ENCODE measurements at places on chromosomes 1 and 21.

DNA sequence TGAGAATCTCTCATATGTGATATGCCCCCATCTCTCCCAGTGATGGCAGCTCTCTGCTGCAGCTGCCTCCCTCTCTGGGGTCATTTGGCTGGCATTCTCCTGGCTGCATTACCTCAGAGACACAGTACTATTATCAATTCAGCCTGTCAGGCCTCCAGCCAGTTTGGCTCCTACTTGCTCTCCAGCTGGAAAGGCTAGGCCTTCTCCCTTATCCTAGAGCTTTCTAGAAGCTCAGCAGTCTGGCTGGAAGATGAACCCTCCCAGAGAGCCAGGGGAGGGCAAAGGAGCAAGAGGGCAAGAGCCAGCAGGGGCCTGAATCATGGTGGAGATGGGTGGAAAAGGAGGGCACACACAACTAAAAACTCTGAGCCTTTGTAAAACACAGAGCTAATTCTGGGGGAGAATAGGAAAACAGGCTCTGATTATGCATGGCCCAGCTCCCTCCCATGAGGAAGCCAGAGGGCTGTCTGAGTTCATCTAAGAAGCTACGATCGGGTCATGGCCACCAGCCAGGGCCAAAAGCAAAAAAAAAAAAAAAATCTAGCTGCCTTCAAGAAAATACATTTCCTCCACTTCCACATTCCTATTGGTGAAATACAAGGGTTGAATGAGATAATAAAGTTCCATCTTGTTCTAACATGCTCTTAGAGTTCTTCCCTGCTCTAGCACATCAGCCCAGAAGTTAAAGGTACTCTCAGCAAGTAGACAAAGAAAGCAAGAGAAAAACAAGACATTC, 8.8 kb downstream of the LAMB3 start:
- no peak for DNase-seq

DNA sequence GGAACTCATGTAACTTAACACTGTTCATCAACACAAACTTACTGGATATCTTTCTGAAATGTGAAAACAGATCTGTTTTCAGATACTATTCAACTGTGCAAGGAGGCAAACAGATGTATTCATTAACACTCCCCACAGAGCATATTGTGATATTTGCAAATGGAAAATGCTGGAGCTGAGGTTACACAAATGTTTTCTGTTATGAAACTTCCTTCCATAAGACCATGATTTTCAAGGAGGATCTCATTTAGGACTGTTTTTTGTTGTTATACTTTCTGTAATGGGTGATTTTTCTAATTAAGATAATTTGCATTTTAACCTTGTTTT, 56.1 kb downstream of the GABPA start:
- DNase-seq = no peak

GRCh38 chr21:45324489-45325205, 37.0 kb upstream of the POFUT2 start:
- DNase-seq = no peak

GRCh38 chr1:61230523-61230922, 148.2 kb downstream of the NFIA start:
- DNase-seq = no peak

DNA sequence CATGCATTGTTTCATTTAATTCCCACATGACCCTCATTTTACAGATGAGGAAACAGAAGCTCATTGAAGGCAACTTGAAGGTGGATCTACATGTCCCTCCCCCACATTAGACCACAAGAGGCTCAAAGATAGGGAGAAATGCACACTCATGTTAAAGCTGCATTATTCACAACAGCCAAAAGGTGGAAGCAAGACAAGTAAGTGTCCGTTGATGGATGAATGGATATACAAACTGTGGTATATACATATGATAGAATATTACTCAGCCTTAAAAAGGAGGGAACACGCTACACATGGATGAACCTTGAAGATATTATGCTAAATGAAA, 149.7 kb upstream of the JUN start:
- no peak for DNase-seq

DNA sequence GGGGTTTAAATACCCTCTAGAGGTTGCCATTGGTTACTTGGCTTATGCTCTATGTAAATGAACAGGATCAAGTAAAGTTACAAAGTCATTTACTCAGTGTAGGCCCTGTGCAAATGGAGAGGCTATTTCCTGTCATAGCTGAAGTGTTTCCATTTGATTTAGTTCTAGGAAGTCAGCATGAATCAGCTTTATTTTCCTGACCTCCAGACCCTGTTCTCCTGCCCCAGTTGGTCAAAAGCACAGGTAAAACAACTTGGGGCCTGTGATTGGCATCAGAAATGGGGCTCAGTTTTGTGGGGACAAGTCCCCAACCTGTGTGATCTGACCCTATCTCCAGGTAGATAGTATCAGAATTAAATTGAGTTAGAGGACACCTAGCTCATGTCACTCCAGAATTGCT, 239.9 kb downstream of the HHAT start:
- DNase-seq = no peak

DNA sequence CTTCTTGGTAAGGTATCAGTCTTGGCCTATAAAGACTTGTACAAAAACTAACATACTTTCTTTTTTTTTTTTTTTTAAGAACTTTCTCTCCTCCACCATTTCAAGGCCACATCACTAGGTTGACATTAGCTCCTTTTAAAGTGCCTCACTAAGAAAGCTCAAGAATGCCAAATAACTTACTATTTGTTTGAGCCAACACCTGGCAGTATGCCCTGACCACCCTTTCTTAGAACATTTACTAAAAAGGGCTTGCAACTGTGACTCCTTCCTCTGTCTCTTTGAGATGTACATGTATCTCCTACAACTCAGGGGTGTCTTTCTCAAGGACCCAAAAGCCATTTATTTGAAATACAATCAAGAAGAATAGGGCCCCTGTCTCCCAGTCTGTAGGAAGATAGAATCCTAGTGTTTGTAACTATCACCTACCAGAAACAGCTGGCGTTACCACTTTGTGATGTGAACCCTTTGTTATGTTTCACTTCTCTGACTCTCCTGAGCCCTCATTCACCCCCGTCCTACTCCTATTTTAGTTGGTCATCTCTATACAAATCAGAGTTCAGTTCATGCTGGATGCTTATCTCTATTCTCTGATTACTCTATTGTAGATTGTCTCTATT, 12.2 kb upstream of the SAMD13 start:
- no peak for DNase-seq

- DNase-seq = peak; percentile 76
These were observed 17.1 kb downstream of the RGL1 start for GRCh38 chr1:183821889-183822611.

GRCh38 chr1:84269306-84269705, 32.2 kb upstream of the SAMD13 start:
- DNase-seq = no peak

GRCh38 chr1:168767894-168768584, 39.0 kb upstream of the DPT start:
- no peak for DNase-seq

GRCh38 chr1:43454270-43455011, 710 bp upstream of the HYI start:
- DNase-seq = peak; percentile 42

DNA sequence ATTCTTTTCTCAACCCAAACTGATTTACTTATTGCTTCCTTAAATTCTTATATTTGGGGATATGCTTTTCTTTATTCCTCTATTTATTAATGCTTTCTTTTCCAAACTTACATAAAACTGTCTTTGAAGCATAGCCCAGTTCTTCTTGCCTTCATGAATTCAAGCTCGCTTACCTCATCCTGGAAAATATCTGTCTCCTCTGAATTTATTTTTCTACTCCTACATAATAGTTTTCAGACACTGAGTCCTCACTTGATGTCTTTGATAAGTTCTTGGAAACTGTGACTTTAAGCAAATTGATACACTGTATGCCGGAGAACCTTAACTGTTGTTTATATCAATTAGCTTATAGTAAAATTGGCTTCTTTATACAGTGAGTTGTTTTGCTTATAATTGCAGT, 93.8 kb downstream of the ZFYVE9 start:
- no peak for DNase-seq

DNA sequence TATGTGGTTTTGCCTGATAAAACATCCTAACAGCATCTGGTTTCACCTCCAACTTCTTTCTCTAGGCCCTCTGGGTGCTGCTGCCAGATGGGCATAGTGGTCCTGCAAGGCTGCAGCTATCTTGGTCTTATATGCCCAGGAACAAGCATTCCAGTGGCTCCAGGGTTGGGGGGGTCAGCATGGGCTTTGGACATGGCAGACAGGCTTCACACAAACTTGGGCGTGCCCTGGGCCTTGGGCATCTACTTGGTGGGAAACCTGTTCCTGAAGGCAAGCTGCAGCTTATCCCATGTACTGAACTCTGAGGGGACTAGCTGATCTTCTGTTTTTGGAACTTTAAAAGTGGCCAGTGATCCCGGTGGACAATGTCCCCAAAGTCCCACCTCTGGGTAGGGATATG, 54.9 kb upstream of the ZNF678 start:
- no peak for DNase-seq

- no peak for DNase-seq
These were observed 5.9 kb downstream of the PKLR start for GRCh38 chr1:155295183-155295941.

- no peak for DNase-seq
These were observed 14.1 kb downstream of the DRAXIN start for GRCh38 chr1:11705596-11705995.

DNA sequence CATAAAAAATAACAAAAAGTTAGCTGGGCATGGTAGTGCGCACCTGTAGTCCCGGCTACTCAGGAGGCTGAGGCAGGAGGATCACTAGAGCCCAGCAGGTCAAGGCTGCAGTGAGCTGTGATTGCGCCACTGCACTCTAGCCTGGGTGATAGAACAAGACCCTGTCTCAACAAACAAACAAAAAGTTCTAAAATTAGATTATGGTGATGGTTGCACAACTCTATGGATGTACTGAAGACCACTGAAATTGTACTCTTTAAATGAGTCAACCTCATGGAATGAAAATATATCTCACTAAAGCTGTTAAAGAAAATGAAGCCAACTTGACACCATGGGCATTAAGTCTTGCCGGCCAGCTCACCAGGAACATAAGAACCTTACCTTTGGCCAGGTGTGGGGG, 9.1 kb downstream of the MRAP start:
- DNase-seq = no peak

- no peak for DNase-seq
These were observed 71.0 kb downstream of the LMO4 start for GRCh38 chr1:87399701-87400100.

DNA sequence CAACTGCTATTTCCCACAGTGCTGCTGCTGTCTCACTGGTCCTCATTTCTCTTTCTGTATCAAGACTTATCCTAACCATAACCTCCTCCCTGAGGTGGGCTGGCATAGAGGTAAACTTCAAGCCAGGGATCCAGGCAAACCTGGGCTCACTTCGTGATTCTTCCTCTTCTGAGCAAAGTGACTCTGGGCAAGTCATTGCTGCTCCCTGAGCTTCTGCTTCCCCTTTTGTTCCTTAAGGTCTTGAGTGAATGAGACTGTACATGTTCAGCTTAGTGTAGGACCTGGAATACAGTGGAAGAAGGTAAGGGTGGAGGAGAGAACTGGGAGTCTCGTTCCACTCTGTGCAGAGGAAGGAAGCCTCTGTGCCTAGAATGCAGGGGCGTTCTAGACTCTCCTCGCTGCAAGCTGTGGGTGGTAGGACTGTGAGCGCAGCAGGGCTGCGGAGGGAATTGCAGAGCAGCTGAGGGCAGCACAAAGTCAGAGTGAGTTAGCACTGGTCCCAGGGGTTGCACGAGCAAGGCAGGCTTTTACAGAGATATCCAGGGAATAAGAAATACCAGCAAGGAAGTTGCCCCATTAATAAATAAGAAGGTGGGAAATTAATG, 11.4 kb upstream of the ERI3 start:
- no peak for DNase-seq

GRCh38 chr1:40210511-40211204, 37.1 kb upstream of the TMCO2 start:
- DNase-seq = no peak

DNA sequence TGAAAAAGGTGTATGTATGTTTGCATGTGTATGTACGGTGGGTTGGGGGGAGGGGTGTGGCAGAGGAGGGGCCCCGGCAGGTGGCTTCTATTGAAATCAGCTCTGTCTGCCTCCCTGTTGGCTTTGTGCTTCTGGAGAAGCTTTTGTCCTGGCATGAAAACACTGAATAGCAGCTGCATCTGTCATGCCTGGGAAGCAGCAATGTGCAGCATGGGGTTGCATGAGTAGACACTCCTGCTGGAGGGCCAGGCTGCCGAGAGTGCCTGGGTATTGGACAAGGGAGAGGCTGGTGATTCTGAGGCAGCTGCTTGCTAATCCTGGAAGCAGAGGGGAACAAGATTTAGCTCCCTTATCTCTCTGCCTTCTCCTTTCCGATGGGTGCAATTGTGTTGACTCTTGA, 20.5 kb downstream of the MAPKAPK2 start:
- DNase-seq = no peak

DNA sequence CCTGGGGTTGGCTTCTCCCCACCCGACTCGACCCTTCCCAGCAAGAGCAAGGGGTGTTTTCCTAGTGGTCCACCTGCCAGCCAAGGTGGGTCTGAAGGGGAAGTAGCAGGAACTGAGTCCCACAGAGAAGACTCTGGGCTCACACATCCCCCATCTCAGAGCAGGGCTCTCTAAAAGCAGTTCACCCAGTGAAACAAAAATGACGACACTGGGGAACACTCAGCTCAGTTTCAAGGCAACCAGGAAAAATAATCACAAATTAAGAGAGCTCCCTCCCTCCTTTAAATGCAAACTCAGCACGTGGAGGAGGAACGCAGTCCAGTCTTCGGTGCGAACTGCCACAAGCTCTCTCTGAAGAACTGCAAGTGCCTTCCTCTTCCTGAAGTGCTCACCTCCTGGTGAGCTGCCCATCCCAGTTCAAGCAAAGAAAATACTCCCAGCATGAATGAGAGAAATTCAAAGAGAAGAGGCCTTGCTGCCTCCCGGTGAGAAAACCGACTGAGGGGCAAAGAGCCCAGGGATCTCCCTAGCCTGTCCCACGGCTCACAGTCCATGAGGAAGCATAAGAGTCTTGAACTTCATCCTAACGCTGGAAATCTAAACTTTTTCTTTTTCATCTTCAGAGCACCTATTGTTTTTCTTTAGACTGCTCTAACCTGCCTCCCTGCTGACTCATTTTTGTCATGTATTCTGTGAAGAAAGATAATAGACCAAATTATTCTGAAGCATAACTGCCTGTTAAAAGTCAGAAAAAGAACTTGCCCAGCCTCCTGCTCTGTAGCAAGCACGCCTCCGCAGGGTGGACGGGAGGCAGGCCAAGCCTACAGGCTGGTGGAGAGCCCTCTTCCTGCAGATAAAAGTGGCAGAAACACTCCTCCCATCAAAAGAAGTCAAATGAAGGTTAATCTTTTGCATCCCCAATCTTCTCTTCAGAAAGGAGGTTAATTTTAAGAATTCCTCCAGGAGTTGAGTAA, 281.4 kb downstream of the HHIPL2 start:
- no peak for DNase-seq

- no peak for DNase-seq
These were observed 11.0 kb downstream of the DMRTB1 start for GRCh38 chr1:53470155-53470554.

- DNase-seq = no peak
These were observed 258.2 kb upstream of the FOXD3 start for GRCh38 chr1:63064135-63064534.

Data from BJ (cell line).